ENCODE measurements at places on chromosomes 16 and 17.

DNA sequence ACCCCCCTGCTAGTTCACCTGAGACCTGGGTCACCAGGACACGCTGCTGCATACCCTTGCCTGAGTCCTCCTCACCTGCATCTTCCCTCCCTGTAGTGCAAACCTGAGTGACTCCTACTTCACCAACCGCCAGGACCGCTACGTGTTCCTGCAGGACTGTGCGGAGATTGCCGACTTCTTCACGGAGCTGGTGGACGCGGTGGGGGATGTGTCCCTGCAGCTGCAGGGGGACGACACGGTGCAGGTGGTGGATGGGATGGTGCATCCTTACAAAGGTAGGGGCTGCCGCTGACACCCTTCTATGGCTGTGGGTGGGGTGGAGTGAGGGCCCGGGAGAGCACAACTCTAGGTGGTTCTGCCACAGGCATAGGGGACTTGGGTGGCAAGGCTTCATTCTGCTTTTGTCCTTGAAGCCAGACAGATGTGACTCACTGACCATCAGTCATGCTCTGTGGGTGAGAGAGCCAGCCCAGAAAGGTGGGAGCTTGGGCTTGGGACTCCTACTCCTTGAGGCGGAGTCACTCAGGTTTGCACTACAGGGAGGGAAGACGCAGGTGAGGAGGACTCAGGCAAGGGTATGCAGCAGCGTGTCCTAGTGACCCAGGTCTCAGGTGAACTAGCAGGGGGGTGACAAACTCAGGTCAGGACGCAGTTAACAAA, 22.3 kb downstream of the PGS1 start:
- DNase-seq = peak; percentile 34

- no peak for DNase-seq
Observed at GRCh38 chr16:20175358-20175757, 101.7 kb upstream of the GPR139 start.

DNA sequence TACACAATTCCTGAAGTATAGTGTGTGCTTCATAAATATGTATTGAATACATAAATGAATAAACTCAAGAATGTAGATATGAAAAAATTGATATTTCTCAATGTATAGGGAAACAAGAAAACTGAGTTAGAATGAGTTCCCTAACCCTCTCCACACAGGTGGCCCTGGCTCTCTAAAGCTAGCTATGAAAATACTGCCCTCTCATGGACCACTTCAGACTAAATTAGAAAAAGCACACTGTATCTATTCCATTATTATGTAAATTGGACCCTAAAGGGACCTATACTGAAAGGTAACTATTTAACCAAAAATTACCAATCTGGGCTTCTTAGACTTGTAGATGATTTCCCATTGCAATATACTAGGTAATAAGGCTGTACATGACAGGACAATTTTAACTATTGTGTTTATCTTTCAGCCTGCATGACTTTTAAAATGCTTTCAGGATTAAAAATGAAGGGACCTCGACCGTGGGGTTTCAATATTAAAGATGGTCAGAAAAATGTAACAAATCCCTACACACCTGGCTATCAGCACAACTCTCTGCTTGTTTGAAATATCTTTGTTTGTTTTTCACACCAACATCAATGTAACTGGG, 672.5 kb upstream of the KIF2B start:
- DNase-seq = peak; percentile 6

- DNase-seq = peak; percentile 13
Observed at GRCh38 chr16:81885976-81886586, 107.0 kb downstream of the PLCG2 start.

GRCh38 chr16:78297066-78297666, 197.7 kb downstream of the WWOX start:
- peak; percentile 40 for DNase-seq

DNA sequence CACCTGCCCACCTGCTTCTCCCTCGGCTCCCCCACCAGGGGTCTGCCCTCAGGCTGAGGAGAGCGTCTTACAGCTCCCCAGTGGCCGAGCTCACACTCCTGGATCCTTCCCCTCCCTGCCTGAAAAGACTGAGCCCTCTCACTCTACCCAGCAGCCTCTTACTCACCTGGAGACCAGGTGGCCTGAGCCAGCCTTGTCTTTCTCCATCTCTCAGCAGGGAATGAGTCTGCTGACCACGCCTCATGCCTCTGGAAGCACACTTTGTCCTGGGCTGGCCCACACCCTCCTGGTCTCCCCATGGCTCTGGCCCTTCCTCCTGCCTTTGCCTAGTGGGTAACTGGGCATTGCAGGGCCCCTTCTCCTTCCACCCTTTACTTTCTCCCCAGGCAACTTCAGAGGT, 177.2 kb downstream of the ENGASE start:
- no peak for DNase-seq

DNA sequence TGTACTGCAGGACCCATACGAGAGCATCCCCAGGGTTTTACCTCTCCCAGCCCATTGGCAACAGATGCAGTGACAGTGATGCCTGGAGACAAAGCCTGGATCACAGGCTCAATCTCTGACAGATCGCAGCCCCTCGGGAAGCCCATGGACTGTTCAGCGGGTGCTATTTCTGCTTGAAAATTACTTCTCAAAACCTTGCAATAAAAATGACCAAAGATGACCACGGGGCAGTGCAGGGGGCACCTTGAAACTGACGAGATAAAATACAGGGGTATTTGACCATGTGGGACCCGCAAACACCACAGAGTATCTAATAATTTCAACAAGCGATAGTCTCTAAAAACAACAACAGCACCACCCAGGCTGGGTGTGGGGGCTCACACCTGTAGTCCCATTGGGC, 118.3 kb downstream of the C16orf95 start:
- no peak for DNase-seq

GRCh38 chr17:39612291-39612894, 4.7 kb upstream of the NEUROD2 start:
- DNase-seq = no peak

- no peak for DNase-seq
Observed at GRCh38 chr17:57900991-57901743, 51.3 kb upstream of the MRPS23 start.

DNA sequence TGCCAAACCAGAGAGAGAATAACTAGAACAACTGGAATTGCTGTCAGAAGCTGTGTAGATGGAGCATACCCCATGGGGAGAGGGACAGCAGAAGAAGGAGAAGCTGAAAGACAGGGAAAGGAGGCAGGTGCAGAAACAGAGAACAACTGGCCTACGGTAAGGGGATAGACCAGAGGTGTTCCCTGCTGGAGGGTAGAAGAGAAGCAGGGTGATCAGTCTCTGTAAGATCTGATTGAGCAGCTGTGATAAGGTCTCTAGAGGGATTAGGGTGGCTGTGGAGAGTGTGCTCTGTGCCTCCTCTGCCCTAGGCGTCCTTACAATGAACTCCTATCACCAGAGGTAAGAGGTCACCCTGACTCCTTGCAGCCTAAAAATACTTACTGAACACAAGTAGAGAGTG, 30.4 kb upstream of the HS3ST3B1 start:
- DNase-seq = no peak

DNA sequence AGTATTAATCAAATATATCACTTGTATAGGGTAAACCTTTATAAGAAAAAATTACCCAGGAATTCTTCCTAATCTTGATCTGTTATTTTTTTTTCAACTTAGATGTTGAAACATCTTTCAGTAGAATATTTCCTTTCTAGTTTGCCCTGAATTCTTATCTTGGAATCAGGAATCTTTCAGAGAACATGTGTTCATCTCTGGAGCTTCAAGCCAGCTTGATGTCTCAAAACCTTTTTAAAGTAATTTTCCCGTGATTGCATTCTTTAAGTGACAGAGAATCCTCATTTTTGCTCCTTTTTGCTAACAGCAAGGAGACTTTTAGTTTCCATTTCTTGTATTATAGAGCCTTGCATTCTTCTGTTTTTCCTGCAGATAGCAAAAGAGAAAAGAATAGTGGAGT, 90.8 kb downstream of the ELAC2 start:
- no peak for DNase-seq

GRCh38 chr17:21199856-21200255, 14.1 kb downstream of the TMEM11 start:
- DNase-seq = no peak

DNA sequence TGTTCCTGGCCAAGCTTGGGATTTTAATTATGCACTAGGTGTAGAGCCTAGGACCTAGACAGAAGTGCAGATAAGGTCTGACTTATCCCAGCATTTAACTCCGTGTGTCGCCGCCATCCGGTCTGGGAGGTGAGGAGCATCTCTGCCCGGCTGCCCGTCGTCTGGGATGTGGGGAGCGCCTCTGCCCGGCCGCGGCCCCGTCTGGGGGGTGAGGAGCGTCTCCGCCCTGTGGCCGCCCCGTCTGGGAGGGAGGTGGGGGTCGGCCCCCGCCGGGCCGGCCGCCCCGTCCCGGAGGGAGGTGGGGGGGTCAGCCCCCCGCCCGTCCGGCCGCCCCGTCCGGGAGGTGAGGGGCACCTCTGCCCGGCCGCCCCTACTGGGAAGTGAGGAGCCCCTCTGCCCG, 7.1 kb upstream of the B4GALNT2 start:
- no peak for DNase-seq

DNA sequence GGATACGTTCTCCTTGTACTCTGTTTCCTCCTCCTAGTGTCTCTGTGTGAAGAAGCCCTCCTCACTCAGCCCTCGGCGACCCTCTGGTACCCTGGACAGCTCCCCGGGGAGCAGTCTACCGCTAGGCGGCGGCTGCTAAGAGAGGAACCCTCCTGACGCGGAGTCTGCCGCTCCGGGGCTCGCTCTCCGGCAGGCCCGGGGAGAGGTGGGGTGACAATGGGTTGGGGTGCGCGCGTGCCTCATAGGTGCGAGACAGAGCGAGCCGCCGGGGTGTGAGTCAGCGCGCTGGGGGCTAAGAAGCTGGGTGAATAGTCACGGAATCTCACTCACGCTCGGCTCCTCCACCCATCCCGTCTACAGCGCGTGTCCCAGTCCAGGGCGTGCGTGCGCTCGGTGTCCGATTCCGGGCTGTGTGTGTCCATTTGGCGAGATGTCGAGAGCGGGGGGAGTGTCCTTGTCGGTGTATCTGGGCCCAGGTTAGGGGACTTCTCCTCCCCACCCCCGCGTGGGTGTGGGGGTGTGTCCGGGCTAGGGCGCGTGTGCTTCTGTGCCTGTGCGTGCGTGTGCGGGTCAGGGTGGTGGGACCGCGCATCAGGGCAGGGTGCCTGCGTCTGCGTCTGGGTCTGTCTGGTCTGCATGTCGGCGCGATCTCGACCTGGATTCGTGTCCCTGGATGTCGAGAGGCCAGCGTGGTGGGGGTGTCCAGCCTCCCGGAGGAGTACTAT, 577 bp upstream of the HS3ST2 start:
- no peak for DNase-seq

GRCh38 chr17:41621916-41622315, 2.5 kb downstream of the KRT17 start:
- no peak for DNase-seq

GRCh38 chr17:33647956-33648355, 354.9 kb upstream of the ASIC2 start:
- peak; percentile 11 for DNase-seq

GRCh38 chr16:76926595-76926994, 264.4 kb upstream of the MON1B start:
- DNase-seq = no peak

GRCh38 chr17:33002246-33002645, 10.6 kb downstream of the SPACA3 start:
- no peak for DNase-seq

- DNase-seq = no peak
Observed at GRCh38 chr16:426115-426905, 861 bp downstream of the RAB11FIP3 start.

- no peak for DNase-seq
Observed at GRCh38 chr16:77373726-77374125, 61.1 kb downstream of the ADAMTS18 start.

DNA sequence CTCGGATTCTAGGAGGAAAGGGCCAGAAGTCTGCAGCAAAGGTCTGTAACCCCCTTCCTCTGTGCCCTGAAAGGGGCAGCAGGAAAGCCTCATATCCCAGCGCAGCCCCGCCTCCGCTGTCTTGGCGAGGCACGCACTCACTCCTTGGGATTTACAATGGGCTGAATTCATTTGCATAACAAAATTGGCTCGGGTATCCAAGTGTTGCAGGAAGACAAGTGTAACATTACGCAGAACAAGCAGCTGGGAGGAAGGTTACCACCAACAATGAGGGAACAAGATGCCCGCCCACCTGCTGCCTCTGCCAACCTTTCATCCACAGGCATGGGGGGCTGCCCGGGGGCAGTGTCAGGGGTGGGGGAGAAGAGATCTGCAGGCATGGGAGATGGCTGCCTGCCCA, 130.4 kb downstream of the MRM1 start:
- DNase-seq = no peak

- DNase-seq = peak; percentile 38
Observed at GRCh38 chr17:68539548-68540467, 27.6 kb downstream of the PRKAR1A start.

DNA sequence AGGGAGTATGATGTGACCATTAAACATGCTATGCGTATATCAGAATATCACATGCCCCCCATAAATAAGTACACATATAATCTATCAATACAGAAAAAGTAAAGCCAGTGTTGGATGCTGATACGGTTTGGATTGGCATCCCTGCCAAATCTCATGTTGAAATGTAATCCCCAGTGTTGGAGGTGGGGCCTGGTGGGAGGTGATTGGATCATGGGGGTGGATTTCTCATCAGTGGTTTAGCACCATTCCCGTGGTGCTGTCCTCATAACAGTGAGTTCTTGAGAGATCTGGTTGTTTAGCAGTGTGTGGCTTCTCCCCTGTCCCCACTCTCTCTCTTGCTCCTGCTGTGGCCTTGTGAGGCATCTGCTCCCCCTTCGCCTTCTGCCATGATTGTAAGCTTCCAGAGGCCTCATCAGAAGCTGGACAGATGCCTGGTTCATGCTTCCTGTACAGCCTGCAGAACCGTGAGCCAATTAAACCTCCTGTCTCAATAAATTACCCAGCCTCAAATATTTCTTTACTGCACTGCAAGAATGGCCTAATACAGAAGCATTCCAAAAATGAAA, 88.9 kb downstream of the AATF start:
- DNase-seq = no peak

- DNase-seq = peak; percentile 82
Observed at GRCh38 chr16:30491744-30492308, 19.3 kb downstream of the ITGAL start.

DNA sequence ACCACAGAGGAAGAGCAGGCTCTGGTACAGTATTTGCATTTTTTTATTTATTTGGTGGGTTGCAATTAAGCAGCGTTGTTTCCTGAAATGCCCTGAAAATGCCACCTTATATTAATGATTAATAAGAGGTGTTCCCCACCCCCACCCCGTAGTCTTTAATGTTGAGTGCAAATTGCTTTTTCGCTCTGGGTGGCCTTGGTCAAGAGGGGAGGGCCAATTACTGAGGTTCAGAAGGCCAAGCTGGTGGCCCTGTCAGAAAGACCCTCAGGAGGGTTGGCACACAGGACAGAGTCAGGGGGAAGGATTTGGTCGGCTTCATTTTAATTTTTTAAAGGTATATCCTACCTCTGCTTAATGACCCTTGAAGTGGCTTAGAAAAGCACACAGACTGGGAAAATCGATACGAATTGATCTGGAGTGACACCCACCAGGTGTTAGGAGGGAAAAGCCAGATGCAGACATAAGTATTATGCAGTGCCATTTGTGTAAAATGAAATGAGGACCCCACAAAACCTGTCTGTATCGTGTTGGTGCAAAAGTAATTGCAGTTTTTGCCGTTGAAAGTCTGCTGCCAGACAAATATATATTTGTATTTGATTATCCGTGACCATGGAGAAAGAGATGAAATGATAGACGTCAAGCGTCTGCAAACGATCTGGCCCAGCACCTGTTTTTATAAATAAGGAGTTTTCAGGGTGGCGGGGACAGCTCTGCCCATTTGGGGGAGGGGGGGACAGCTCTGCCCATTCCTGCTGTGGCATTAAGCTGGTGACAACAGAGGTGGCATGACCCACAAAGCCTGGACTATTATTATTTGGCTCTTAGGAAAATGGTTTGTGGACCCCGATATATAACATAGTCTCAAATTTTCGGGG, 143.8 kb upstream of the PLCG2 start:
- DNase-seq = no peak

All from renal cortical epithelial cell (primary cell).